ENCODE measurements at places on chromosomes 6 and 20. TPM values are rescaled to one million over a fixed set of nuclear protein-coding genes. Genes with fewer than 3 reads are reported as not detected.

GRCh38 chr20:35907017-35907701 lies 47.1 kb downstream of the SCAND1 start:
- DNase-seq = no peak

GRCh38 chr6:151747896-151748295 lies 59.6 kb upstream of the ESR1 start:
- DNase-seq = no peak

Gene TMEM200A
- polyA plus RNA-seq = 24.3 TPM

Gene GTF2H4
- 47.1 TPM for polyA plus RNA-seq

DNA sequence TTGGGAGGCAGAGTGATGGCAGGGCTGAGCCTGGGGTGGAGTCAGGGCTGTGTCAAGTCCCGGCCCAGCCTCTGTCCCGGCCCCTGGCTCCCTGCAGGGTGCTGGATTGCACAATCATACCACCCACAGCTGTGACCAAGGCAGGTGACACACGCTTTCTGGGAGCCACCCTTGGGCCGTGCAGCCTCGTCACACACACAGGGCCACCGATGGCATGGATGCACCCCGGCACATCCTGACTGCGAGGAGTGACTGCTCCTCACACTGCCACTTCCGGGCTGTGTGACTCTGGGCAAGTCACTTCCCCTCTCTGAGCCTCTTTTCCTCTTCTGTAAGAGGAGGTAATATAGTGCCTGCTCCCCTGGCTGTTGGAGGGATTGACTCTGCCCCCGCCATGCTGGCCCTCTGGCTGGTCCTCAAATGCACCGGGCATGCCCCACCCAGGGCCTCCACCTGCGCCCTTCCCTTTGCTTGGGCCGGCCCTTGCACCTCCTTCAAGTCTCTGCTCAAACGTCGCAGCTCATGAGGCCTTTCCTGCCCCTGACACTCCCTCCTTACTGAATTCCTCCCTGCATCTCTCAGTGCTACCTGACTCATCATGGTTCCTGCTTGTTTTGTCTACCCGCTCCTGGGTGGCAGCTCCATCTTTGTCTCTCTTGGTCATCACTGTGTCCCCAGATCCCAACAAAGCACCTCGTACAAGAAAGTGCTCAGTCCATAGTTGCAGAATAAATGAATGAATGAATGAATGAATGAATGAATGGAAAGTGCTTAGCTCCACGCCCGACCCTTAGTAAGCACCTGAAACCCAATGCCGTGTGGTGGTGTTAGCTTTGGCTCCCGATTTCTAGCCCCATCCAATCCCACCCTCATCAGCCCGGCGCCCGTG lies 93.5 kb downstream of the CEBPB start:
- no peak for DNase-seq

- peak; percentile 12 for DNase-seq
These were observed 511.1 kb upstream of the MAP3K7 start for GRCh38 chr6:91098006-91098405.

DNA sequence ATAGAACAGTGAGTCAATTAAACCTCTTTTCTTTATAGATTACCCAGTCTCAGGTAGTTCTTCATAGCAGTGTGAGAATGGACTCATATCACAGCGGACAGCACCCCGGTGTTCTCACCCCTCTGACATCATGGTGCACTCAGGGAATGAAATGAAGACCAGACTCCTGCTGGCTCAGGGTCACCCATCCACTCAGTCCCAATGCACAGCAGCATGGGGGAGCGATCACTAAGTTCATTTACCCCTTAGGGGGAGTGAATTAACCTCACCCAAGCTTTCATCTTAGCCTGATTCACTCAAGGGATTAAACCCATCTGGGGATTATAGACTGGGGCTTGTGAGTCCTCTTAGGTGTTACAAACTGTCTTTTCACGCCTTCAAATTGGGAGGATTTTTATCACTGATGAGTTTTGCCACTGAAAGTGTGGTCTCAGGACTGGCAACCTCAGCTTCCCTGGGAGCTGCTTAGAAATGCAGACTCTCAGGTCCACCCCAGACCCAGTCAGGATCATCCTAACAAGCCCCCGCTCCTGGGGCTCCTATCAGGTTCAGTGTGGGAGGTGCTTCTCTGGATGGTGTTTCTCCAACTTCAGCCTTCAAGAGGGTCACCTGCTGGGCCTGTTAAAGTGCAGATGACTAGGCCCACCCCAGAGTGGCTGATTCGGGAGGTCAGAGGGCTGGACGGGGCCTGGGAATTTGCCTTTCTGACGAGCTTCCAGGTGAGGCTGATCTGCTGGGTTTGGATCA lies 44.3 kb upstream of the FRMD1 start:
- no peak for DNase-seq
